ENCODE measurements at places on chromosomes 2 and 18. TPM values are rescaled to one million over a fixed set of nuclear protein-coding genes. Genes with fewer than 3 reads are reported as not detected.

The KCNK3 gene
- 3.6 TPM for total RNA-seq

The DTYMK gene
- total RNA-seq, result 10.0 TPM

The SMARCAL1 gene
- total RNA-seq, result 11.4 TPM

The RTP5 gene
- 2.5 TPM for total RNA-seq

The MERTK gene
- total RNA-seq, result 7.2 TPM

The CXCR1 gene
- total RNA-seq, result not detected

The MARCHF4 gene
- 8.7 TPM for total RNA-seq

The ASXL3 gene
- total RNA-seq, result 94.5 TPM

The G6PC2 gene
- not detected for total RNA-seq

The PLEK gene
- total RNA-seq, result 3.0 TPM

The EIF2AK3 gene
- 32.3 TPM for total RNA-seq

The FEV gene
- total RNA-seq, result not detected

The PID1 gene
- 46.2 TPM for total RNA-seq

DNA sequence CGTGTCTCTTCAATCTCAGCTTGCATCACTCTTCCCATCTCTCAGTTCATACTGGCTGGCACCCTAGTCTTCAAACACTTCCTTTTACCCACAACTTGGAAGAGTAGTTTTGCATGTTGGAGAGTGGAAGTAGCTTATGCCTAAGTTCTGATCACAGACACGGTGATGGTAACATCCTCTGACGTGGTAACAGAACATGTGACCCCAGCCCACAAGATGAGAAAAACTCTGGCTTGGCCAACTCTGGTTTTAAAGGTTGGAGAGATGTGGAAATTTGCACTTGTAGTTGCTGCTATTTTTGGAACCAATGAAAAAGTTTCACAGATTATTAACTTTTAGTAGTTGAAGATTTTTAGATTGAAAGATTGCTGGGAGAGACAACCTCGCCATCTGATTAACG is 155.4 kb upstream of the SLC35G4 start:
- no peak for DNase-seq

DNA sequence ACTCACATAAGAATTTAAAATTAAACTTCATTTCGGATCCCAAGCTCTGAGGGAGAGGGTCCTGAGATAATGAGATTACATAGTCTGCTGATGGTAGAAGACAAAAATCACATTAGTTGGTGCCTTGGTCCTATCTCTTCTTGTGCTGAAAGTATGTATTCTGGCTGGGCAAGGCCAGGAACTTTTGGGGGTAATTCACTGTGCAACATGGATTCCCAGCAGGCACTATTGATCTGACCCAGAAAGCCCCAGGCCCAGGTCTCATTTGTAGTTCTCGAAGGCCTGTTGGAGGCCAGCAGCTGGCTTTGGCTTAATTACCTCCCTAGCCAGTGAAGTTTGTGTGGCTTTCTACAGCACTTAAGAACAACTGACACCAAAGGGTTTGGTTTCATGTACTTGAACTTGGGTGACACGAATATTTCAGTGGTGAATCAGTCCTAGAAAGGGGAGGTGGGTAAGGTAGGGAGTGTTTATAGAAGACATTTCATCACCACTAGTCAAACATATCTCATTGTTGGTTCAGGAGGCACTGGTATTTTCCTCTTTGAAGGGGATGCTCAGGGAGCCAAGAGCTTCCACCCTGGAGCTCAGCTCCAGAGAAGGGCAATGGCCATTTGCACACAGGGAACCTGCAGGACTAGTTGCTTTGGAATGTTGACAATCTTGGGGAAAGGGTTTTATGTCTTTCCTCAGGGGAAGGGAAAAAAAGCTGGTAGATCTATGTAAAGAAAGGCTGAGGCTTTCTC is 217.8 kb downstream of the OSR1 start:
- DNase-seq, result no peak

DNA sequence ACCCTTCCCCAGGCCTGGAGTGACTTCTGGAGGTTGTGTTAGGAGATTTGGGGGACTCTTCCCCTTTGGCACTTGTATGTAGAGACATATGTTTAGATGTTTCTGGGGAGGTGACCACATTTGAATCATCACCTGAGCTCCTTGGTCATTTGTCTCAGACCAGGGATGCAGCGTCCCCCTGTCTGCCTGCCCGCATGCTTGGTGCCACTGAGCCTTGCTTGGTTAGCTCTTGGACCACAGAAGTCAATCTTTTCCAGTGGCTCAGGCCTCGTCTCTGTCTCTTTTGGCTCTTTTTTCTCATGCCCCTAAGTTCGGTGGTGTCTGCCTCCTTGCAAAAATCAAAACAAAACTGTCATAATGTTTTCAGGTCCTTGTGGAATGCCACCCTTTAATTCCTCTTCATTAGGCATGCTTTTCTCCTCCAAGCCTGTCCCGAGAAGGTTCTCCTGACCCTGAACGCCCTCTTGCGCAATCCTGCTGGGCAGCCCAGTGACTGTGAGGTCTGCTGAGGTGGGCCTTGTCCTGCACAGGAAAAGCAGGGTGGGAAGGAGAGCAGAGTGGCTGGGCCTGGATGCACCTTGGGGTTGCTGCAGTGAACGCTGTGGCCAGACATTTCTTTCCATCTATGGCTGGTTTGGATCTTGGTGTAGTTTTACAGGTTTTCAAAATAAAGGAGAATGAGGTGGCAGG is 24.9 kb downstream of the GLI2 start:
- no peak for DNase-seq

GRCh38 chr18:73780218-73780617 is 367.4 kb downstream of the FBXO15 start:
- no peak for DNase-seq

- no peak for DNase-seq
Measured at GRCh38 chr2:152097290-152097800, 1.5 kb downstream of the CACNB4 start.

DNA sequence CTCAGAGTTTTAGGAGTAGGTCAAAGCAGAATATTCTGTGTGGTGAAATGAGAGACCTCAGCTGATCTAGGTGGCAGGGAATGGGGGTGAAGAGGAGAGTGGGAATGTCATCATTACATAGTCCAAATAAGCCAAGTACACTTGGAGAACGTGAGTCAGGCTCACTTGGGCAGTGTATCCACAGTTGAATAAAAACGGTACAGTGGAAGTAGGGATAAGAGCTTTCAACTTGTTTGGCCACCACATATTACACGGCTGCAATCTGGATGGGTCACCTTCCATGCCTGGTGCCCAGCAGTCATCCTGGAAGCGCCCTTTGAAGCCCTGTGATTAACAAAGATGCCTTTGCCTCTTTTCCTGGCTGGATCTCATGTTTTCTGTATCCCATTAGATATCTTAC is 28.6 kb downstream of the MIB1 start:
- no peak for DNase-seq

- no peak for DNase-seq
Measured at GRCh38 chr2:12803607-12804006, 86.9 kb downstream of the TRIB2 start.

- no peak for DNase-seq
Measured at GRCh38 chr18:67854340-67854739, 337.8 kb upstream of the DSEL start.

GRCh38 chr2:208488686-208489564 is 82.3 kb downstream of the PTH2R start:
- DNase-seq, result no peak

DNA sequence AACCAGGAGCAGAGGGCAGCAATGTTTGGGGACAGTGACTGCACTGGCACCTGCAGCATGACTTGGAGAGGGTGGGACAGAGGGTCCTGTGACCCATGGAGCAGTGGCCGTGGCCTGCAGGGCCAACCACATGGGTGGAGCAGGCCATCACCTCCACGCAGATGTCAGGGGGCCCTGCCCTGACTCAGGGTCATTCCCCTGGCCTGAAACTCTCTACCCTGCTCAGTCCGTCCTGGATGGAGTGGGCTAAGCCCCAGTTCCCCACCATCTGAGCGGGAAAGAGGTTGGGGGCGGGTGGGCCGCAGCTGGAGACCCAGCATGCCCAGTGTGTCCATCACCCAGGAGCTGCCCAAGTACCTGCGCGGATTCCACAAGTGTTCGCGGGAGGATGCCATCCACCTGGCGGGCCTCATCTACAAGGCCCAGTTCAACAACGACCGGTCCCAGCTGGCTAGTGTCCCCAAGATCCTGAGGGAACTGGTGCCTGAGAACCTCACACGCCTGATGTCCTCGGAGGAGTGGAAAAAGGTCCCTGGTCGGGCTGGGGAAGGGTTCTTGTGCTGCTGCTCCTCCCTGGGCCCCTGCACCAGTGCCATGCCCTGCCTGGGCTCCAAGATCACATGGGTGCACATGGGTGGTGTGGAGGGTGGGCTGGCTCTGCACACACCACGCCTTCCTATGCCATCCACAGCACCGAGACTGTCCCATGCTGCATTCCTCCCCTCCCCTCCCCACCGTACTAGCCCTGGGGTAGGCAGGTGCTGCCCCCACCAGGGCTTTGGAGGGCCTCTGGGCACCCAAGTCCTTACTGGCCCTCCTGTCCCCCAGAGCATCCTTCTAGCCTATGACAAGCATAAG is 10.3 kb upstream of the GPR17 start:
- DNase-seq, result no peak

DNA sequence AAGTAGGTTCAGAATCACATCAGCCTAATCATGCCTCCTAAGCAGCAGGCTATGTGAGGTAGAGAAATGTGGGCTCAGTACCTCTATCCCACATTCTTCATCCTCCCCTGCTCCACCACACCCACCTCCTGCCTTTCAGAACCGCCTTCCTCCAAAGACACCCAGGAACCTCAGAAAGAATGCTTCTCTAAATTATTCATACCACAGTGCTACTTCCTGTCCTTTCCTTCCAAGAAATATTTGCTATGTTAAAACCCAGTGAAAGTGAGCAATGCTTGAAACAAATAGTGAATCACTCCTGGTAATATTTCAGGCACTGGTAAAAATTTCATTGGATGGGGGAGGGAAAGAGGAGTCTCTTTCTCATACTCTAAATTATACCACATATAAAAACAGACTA is 24.0 kb upstream of the CREB1 start:
- DNase-seq, result no peak

DNA sequence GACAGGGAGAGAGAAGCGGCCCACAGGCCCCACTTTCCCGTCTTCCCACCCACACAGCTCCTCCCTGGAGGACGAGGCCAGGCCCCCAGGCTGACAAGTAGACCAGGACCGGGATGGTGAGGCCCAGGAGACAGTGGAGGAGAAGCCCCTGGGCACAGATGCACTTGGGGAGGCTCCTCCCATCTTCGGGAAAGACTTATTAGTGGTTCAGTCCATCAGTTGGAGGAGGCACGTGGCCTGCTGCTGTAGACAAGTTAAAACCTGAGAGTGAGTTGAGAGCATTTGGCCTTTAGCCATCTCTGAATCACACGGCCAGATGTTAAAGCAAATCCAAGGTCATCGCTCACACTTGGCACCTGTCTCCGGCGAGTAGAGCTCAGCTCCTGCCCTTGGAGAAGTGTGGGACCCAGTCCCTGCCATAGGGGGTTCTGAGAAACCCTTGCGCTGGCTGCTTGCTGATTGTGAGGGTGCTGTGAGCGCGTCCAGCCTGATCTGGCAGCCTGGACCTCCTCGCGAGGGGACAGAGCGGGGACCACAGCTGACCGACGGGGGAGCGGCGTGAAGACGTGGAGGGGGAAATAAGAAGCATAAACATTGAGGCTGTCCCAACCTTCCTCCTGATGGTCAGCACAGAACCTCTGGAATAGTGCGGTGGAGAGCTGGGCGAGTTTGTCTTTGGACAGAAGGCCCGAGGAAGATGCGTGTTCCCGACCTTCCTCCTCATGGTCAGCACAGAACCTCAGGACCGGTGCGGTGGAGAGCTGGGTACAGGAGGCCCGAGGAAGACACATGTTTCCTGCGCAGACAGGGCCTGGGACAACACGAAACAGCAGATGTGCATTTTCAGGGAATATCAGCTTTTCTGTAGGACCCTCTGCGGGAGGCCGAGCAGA is 24.7 kb upstream of the ALLC start:
- no peak for DNase-seq

GRCh38 chr2:143856978-143857377 is 662.9 kb downstream of the ZEB2 start:
- DNase-seq, result no peak

DNA sequence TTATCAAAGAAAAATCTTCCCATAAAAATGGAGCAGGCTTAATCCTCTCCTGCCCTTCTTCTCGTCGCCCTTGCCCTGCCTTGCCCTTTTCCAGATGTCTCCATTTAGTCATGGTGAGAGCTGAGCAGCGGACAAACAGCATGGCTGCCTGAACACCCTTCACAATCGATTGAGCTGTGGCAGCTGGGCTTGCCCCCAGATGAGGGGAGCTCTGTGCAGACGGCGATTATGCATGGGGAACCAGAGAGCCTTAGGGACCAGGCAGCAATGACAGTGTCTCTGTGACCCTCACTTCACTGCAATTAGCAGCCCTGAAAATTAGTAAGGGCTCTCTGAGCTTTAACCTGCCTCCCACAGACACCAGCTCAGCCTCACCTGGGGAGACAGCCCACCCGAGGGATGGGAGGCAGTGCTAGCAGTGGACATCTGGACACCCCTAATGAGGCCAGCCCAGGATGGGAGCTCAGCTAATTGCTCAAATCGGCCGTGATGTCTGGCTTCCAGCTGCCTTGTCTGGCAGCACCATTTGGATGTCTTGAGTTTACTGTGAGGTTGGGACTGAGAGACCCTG is 365.7 kb downstream of the TNS1 start:
- DNase-seq, result no peak

GRCh38 chr2:223642506-223642905 is 40.3 kb upstream of the SCG2 start:
- no peak for DNase-seq

GRCh38 chr2:128549646-128550260 is 231.1 kb upstream of the HS6ST1 start:
- DNase-seq, result no peak

All from occipital lobe (tissue), 3 donors.